ENCODE measurements at places on chromosomes 12 and 14. TPM values are rescaled to one million over a fixed set of nuclear protein-coding genes. Genes with fewer than 3 reads are reported as not detected.

DNA sequence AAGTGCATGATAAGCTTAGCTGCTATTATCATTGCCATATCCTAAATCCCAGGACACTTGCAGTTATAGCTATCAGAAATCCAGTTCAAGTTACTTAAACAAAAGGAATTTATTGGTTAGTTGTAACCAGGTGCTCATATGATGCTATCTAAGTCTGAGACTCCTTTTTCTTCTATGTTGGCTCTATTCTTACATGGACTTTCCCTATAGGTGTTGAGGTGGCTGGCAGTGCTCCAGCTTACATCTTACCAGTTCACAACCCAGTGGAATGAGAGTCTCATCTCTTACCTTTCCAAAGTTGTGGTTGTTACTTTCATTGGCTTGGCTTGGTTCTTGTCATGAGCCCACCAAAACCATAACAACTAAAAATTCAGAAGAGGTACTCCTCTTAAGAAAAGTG, 94.6 kb downstream of the DACT1 start:
- H3K4me3 ChIP-seq: no peak overlapping the region
- peaks cover 19% of the 10 kb centered on the region for H3K4me1 ChIP-seq
- H3K36me3 ChIP-seq: no peaks in the 10 kb centered on the region

GRCh38 chr12:131591136-131591535, 119.8 kb upstream of the SFSWAP start:
- H3K4me1 ChIP-seq: no peaks in the 10 kb centered on the region
- no peak for DNase-seq
- H3K27me3 ChIP-seq: no peaks in the 10 kb centered on the region
- H3K27ac ChIP-seq: no peak overlapping the region

- no peak overlapping the region for H3K4me3 ChIP-seq
- H3K27me3 ChIP-seq: no peaks in the 10 kb centered on the region
- no peaks in the 10 kb centered on the region for H3K36me3 ChIP-seq
- H3K27ac ChIP-seq: no peak overlapping the region
- DNase-seq: no peak
- H3K4me1 ChIP-seq: no peaks in the 10 kb centered on the region
Measured at GRCh38 chr12:76398106-76398505, 49.9 kb upstream of the BBS10 start.

Gene SLC6A15
- total RNA-seq: 0.99 TPM

DNA sequence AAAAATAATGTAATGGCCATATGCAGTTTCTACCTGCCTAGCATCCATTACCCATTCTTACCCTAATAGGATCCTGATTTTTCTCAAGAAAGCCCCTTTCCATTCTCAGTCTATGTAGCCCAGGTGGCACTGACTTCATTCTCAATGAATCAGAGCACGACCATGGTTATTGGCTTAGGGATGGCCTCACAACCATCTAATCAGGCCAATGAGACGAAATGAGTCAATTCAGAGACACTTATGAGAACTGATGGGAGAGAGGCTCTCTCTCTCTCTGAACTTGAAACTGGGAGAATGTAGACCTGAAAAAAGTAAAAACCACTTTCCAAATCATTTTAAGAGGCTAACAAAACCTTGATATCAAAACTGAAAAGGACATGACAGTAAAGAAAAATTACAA, 45.3 kb upstream of the OXA1L start:
- H3K36me3 ChIP-seq: no peaks in the 10 kb centered on the region
- H3K4me3 ChIP-seq: no peak overlapping the region
- no peaks in the 10 kb centered on the region for H3K4me1 ChIP-seq

- H3K36me3 ChIP-seq: no peaks in the 10 kb centered on the region
- no peak for DNase-seq
- peaks cover 2% of the 10 kb centered on the region for H3K4me1 ChIP-seq
- no peak overlapping the region for H3K4me3 ChIP-seq
- H3K27ac ChIP-seq: no peak overlapping the region
Measured at GRCh38 chr12:9702255-9702654, 30.6 kb downstream of the CLECL1 start.

Gene ALDH1L2
- total RNA-seq: 35.7 TPM

DNA sequence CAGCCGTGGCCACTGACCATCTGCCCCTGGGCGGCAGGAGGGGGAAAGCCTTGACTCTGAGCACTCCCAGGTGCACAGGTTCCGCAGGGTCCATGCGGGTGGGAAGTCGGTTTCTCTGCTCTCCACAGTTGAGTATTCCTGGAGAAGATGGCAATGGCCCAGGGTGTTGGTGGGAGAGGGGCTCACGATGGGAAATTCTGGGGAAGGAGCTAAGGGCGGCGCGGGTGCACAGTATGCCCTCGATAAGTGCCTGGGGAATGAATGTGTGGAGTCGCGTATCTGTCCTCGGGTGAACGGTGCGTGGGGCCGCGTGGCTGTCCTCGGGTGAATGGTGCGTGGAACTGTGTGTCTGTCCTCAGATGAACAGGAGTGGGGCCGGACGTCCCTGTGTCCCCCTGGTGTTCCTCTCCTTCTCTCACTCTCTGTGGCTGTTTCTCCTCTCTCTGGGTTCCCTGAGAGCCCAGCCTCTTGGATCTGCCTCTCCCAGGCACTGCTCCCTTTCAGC, 38.0 kb downstream of the NOC4L start:
- H3K36me3 ChIP-seq: no peaks in the 10 kb centered on the region
- no peak for DNase-seq

Gene MDGA2
- total RNA-seq: not detected

- H3K36me3 ChIP-seq: no peaks in the 10 kb centered on the region
- H3K27ac ChIP-seq: peak overlapping the region; percentile 65
- H3K4me3 ChIP-seq: no peak overlapping the region
- H3K4me1 ChIP-seq: peaks cover 7% of the 10 kb centered on the region
- H3K27me3 ChIP-seq: no peaks in the 10 kb centered on the region
Measured at GRCh38 chr12:89769483-89769818, 60.8 kb upstream of the ATP2B1 start.

DNA sequence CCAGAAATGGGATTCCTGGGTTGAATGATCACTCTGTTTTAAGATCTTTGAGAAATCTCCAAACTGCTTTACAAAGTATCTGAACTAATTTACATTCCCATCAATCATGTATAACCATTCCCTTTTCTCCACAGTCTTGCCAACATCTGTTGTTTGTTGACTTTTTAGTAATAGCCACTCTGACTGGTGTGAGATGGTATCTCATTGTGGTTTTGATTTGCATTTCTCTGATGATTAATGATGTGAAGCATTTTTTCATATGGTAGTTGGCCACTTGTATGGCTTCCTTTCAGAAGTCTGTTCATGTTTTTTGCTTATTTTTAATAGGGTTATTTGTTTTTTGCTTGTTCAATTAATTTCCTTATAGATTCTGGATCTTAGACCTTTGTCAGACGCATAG, 211.8 kb upstream of the AVPR1A start:
- no peaks in the 10 kb centered on the region for H3K27me3 ChIP-seq
- H3K27ac ChIP-seq: no peak overlapping the region
- H3K36me3 ChIP-seq: no peaks in the 10 kb centered on the region
- no peak overlapping the region for H3K4me3 ChIP-seq
- peak; percentile 5 for DNase-seq

- H3K4me1 ChIP-seq: no peaks in the 10 kb centered on the region
- DNase-seq: no peak
- no peak overlapping the region for H3K4me3 ChIP-seq
Measured at GRCh38 chr14:25463480-25463879, 413.5 kb upstream of the STXBP6 start.

Gene GLIPR1L2
- 0.33 TPM for total RNA-seq

DNA sequence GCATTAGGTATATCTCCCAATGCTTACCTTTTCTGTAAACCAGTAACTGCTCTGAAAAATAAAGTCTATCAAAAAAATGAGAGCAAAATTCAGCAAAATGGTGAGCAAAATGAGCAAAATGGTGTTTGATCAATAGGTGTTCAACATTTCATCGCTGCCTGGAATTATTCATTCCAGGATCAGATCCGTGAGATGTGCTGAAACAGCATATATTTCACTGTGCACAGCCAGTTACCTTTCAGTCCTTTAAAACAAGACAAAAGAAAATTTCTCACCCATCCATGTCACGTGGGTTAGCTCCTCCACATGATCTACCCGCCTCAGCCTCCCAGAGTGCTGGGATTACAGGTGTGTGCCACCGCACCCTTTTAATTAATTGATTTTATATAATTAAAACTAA, 8.1 kb upstream of the FGF23 start:
- H3K27ac ChIP-seq: no peak overlapping the region
- no peak overlapping the region for H3K4me3 ChIP-seq
- no peaks in the 10 kb centered on the region for H3K4me1 ChIP-seq
- no peak for DNase-seq

DNA sequence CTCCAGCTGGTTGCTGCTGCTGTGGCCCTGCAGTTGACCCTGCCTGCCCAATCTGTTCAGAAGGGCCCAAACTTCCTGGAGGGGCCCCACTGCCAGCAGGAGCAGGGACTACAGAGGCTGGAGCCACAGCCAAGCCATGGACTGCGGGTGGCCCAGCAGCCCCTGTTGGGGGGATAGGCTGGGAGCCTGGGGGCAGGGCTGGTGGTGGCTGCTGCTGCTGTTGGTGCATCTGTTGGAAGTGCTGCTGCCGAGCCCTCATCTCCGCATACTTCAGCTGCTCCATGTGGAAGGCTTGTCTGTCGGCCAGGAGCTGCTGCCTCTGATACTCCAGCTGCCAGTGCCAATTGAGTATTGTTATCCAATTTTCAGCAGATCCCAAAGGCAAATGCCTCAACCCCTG, 7.2 kb downstream of the MYL6 start:
- peaks cover 36% of the 10 kb centered on the region for H3K36me3 ChIP-seq
- no peaks in the 10 kb centered on the region for H3K27me3 ChIP-seq
- no peak for DNase-seq
- H3K4me3 ChIP-seq: no peak overlapping the region
- H3K4me1 ChIP-seq: peaks cover 12% of the 10 kb centered on the region

Gene ADAMTS20
- total RNA-seq: not detected

Gene OR6C4
- total RNA-seq: under 0.01 TPM

DNA sequence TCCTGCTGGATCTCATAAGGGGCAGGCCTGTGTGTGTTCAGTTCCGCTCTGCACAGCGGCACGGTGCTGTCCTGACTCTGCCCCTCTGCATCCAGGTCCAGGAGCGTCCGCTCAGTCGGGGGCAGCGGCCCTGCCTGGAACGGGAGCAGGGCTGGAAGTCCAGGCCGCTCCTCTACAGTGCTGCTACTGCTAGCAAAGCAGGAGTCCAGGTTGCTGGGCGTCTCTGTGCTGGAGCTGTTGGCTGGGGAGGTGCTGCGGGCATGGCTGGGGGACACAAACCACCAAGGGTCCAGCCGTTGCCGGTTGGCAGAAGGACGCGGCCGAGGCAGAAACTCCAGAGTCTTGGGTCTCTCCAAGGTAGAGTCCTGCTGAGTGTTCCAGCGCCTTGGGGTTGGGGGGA, 78.9 kb downstream of the MAP3K9 start:
- no peak for DNase-seq
- no peaks in the 10 kb centered on the region for H3K27me3 ChIP-seq
- H3K27ac ChIP-seq: no peak overlapping the region
- H3K4me3 ChIP-seq: no peak overlapping the region
- H3K36me3 ChIP-seq: no peaks in the 10 kb centered on the region
- no peaks in the 10 kb centered on the region for H3K4me1 ChIP-seq

GRCh38 chr12:96395236-96395635, 5.0 kb downstream of the CDK17 start:
- H3K27ac ChIP-seq: no peak overlapping the region
- H3K36me3 ChIP-seq: no peaks in the 10 kb centered on the region
- no peak for DNase-seq
- H3K27me3 ChIP-seq: no peaks in the 10 kb centered on the region

- no peaks in the 10 kb centered on the region for H3K27me3 ChIP-seq
- no peak overlapping the region for H3K4me3 ChIP-seq
- no peak overlapping the region for H3K27ac ChIP-seq
- H3K4me1 ChIP-seq: no peaks in the 10 kb centered on the region
- peak; percentile 50 for DNase-seq
Measured at GRCh38 chr14:62428429-62429203, 616.6 kb downstream of the KCNH5 start.

DNA sequence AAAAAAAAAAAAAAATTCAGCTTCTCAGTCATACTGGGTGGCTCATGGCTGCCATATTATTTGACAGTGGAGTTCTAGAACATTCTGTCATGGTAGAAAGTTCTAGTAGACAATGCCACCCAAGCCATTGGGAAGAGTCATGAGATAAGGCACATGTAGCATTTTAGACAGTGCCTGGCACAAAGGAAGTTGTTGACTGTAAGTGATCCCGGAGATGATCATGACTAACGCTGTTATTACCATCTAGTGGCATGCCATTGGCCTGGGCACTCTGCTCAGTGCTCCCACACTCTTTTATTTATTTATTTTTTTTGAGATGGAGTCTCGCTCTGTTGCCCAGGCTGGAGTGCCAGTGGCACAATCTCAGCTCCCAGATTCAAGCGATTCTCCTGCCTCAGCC, 80.4 kb downstream of the FOXN4 start:
- no peaks in the 10 kb centered on the region for H3K4me1 ChIP-seq
- H3K27me3 ChIP-seq: no peaks in the 10 kb centered on the region
- no peaks in the 10 kb centered on the region for H3K36me3 ChIP-seq
- no peak overlapping the region for H3K4me3 ChIP-seq
- no peak overlapping the region for H3K27ac ChIP-seq

- DNase-seq: no peak
- H3K4me1 ChIP-seq: no peaks in the 10 kb centered on the region
- H3K27ac ChIP-seq: no peak overlapping the region
- H3K27me3 ChIP-seq: no peaks in the 10 kb centered on the region
- H3K36me3 ChIP-seq: no peaks in the 10 kb centered on the region
Measured at GRCh38 chr14:104094056-104094708, 8.7 kb downstream of the ASPG start.

Gene INHBC
- not detected for total RNA-seq

DNA sequence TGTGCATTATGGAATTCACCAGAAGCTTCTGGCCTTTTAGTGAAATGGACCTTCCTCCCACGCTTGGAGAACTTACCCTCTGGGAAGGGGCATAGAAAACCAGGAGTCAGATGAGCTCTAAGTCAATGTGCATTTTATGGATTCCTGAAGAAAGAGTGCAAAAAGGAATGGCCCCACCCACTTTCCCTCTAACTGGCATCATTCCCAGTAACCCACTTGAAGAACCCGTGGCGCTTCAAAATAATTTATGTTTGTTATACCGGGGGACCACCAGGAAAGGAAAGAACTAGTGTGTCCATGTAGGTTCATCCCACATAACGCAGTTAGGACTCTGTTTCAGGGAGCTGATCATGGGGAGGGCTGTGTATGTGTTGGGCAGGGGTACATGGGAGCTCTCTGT, 1153.4 kb downstream of the TMEM121 start:
- no peaks in the 10 kb centered on the region for H3K27me3 ChIP-seq
- no peaks in the 10 kb centered on the region for H3K4me1 ChIP-seq
- H3K27ac ChIP-seq: no peak overlapping the region
- no peaks in the 10 kb centered on the region for H3K36me3 ChIP-seq

Gene KRT73
- total RNA-seq: not detected

Gene STYK1
- total RNA-seq: not detected

DNA sequence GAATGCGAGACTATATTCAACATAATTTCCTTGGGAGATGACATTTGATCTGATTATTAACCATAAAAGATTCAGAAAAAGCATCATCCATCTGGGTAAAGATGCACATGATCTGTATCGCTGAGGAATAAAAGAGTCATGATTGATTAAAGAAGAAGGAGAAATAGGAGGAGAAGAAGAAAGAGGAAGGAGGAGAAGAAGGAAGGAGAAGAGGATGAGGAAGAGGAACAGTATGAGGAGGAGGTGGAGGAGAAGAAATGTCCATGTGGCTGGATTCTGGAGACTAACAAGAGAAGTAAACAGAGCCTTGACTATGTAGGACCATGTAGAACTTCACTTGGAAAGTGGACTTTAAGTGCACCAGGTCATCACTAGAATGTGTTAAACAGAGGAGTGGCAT, 947.4 kb downstream of the LRFN5 start:
- H3K36me3 ChIP-seq: no peaks in the 10 kb centered on the region
- no peak for DNase-seq
- no peaks in the 10 kb centered on the region for H3K27me3 ChIP-seq
- H3K27ac ChIP-seq: no peak overlapping the region
- no peak overlapping the region for H3K4me3 ChIP-seq

Data from fibroblast of lung (primary cell).